ENCODE measurements at places on chromosomes 11 and 22.

DNA sequence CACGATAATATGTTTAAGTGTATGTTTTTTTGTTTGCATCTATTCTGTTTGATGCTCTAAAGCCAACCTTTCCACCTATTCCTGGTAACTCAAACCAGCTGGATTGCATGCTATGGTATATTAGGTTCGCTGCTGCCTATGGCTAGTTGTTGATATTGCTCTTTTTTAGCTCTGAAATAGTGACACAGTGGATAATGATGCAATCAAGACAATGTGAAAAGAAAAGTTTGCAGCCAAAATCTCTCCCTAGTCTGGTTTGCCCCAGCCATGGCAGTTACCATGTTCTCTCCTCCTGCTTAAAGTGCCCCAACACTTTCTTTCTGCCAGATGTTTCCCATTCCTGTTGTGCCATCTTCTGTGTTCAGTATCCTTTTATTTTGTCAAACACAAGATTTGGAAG, 269.7 kb downstream of the DYNC2H1 start:
- DNase-seq, result no peak

DNA sequence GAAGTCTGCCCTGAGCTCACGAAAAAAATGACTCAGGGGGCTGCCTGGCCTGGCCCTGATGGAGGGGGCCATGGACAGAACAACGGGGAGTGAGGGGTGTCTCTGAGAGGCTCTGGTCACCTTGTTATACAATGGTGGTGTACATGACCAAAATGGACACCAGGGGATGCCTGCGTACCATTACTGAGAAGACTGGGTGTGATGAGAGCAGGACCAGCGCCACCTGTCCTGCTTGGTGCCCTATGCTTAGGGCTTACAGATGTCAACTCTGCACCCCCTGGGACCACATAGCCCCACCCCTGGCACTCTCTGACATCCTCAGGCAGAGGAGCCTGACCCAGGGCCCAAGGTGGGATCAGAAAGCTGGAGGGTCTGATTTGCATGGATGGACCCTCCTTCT, 104.8 kb downstream of the ZNF280B start:
- no peak for DNase-seq

GRCh38 chr22:44281768-44282637, 30.7 kb downstream of the SHISAL1 start:
- no peak for DNase-seq

DNA sequence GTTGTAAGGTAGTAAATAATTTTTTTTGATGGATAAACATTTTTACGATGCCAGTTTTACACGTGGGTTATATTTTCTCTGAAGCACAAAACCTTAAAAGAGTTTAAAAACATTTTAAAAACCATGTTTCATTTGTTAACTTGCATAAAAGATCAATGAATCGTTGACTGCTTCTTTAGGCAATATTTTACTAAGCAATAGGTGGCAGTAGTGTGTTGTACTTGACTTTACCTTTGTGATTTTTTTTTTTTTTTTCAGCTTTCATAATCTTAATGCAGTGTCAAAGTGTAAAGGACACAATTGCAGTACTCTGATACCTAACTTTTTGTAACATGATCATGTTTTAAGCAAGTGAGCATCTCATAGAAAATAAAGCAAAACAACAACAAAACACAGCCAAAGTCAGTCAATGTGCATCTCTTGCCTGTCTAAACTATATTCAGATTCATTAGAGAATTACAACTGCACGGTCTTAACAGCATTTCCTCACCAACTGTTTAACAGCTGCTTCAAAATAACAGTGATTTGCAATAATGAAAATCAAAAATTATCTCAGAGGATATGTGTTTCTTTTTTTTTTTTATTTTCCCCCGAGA, 27.7 kb downstream of the DNAJC24 start:
- no peak for DNase-seq

DNA sequence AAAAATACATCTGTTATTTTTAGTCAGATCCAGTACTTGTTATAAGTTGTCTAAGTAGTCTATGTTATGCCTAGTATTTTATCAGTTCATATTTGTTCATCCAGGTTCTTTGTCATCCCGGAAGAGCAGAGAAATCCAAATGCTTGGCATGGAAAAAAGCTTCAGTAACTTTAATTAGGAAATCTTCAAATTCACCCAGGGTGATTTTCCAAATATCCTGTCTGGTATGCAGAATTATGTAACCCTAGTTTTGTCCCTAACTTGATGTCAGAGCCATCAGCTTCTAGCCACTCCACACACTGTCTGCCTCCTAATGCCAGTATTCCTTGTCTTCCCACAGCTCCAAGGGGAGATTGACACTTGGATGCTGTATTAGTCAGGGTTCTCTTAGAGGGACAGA, 216.2 kb downstream of the ARHGAP42 start:
- no peak for DNase-seq

DNA sequence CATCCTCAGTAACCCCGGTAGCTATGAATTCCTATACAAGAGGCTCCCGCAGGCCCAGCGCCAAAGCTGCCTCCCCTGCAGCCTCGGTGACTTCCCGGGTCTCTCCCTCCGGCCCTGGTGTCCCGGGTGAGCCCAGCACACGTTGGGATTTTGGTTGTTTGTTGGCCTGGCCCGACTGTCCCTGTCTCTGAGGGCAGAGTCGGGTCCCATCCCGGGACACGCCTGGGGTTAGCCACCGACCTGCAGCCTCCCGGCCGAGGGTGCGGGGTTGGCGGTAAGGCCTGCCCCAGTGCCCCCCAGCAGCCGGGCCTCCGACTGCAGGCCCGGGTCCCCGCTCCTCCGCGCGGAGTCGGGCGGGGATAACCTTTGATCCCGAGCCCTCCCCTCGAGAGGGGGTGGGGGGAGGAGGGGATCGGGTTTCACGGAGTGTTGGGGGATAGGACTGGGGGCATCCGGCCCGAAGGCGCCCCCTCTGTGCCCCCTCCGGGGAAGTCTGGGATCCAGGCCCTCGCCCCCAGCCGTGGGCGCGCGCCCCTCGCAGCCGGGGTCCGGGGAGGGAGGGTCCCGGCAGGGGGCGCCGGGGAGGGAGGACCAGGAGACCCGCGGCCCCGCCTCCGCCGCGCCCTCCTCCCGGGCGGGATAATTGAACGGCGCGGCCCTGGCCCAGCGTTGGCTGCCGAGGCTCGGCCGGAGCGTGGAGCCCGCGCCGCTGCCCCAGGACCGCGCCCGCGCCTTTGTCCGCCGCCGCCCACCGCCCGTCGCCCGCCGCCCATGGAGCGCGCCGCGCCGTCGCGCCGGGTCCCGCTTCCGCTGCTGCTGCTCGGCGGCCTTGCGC, at the start of gene FBLN1:
FBLN1 (plus strand) TSS at position 669 of the 835 bp plus-strand sequence; CDS start at position 772, 103 bp downstream.
- DNase-seq, result no peak

GRCh38 chr22:35587896-35588295, 29.2 kb downstream of the MB start:
- no peak for DNase-seq

DNA sequence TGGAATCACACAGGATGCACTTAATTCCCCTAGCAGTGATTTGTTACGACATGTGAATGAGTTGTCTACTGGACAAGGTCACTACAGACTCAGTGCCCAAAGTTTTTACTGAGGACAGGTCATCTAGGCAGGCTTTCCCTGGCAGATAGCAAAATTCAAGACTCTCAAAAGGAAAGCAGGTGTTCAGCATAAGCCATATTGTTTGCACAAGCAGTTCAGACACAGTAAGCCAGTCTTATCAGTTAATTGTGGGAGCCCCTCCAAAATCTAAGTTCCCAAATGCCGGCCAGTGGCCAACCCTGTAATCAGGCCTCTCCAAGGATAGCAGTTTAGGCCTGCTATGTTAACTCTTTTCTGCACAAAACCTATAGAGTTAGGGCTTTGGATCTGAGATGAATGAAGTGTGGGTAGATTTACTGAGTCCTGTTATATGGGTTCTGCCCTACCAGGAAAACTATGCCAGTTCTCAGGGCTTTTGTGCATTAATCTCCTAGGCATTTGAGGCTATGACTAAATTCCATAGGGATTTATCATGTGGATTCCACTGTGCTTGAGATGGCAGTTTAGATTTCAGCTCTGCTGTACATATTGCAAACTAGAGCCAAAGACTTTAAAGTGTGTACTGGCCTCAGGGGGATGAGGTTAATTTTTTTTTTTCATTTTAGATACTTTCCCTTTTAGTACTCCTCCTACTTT, 4.8 kb upstream of the ARHGEF12 start:
- DNase-seq, result no peak

- no peak for DNase-seq
Measured at GRCh38 chr11:28529540-28530410, 421.6 kb downstream of the METTL15 start.

DNA sequence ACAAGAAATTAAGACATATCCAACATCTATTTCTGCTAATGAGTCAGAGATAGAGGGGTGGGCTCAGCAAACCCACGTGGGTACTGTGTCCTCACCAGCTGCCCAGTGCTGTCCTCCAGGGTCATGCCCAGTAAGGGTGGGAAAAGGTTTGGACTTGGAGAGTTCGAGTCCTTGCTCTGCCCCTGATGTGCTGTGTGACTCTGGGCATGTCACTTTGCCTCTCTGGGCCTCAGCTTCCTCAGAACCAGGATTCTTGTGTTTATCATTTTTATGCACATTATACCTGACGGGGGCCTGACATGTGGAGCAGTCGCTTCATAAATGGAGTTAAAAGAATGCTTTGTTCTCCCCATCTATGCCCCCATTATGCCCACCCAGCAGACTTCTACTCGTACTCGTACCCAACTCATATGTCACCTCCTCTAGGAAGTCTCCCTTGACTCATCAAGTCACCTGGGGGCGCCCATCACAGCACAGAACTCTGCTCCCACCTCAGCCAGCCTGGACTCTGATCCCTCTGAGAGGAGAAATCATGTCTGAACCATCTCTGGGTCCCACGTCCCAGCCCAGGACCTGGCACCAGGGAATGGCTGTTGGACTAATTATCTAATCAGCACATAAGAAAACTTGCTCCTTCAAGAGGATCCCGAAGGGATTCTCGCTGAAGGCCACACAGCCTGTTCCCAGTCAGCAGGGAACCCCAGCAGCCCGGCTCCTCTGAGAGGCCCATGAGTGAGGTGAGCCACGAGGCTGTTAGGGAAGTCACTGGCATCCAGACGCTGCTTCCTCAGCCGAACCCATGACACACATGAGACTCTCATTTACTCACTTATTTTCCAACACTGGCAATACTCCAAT, 38.7 kb upstream of the TSKU start:
- DNase-seq, result no peak
